ENCODE measurements at places on chromosomes 4 and X. TPM values are rescaled to one million over a fixed set of nuclear protein-coding genes. Genes with fewer than 3 reads are reported as not detected.

DNA sequence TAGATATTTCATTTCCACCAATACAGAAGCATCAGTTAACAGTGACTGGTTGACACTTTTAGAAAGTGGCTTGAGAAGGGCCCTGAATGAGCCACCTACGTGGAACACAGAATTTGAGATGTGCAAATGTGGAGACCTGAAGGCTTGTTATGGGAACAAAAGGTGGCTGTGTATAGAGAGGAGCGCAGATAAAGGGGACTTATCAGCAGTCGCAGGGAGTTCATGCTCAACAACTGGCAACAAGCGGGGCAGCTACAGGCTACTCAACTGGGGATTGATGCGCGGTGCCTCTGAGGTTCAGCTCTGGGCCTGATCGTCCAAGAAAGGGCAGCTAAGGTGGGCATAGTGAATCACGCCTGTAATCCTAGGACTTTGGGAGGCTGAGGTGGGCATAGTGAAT is 3.4 kb upstream of the FAM3A start:
- no peak overlapping the region for H3K4me3 ChIP-seq
- DNase-seq: no peak

The GYG2 gene
- 62.8 TPM for total RNA-seq

GRCh38 chrX:14922437-14922836 is 49.2 kb downstream of the MOSPD2 start:
- no peaks in the 10 kb centered on the region for H3K27me3 ChIP-seq
- H3K4me3 ChIP-seq: no peak overlapping the region
- H3K36me3 ChIP-seq: peaks cover 9% of the 10 kb centered on the region
- peaks cover under 1% of the 10 kb centered on the region for H3K4me1 ChIP-seq
- no peak overlapping the region for H3K27ac ChIP-seq

The UGT2B11 gene
- not detected for total RNA-seq

The IGSF1 gene
- total RNA-seq: 8.8 TPM

- no peak overlapping the region for H3K4me3 ChIP-seq
- no peaks in the 10 kb centered on the region for H3K27me3 ChIP-seq
- H3K36me3 ChIP-seq: peaks cover 3% of the 10 kb centered on the region
- no peak for DNase-seq
- no peak overlapping the region for H3K27ac ChIP-seq
These were observed 57.0 kb upstream of the LRAT start for GRCh38 chr4:154686838-154687237.

DNA sequence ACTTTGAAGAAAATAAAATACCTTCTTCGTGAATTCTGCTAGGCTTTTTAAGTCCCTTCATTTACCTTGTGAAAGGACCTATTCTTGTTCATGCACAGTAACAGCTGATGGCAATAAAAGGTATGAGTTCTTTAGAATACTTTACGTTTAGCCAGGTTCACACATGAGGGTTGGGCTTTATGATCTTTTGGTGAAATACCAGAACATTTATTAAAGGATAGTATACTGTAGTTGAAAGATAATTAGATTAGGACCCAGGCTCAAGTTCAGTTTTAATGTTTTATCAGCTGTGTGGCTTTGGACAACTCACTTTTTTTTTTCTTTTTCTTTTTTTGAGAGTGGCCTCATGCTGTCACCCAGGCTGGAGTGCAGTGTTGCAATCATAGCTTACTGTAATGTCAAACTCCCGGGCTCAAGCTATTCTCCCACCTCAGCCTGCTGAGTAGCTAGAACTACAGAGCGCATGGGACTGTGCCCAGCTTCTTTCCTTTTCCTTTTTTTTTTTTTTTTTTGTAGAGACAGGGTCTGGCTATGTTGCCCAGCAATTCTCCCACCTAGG is 28.2 kb upstream of the NEIL3 start:
- no peak for DNase-seq
- no peak overlapping the region for H3K4me3 ChIP-seq
- peaks cover 15% of the 10 kb centered on the region for H3K4me1 ChIP-seq

DNA sequence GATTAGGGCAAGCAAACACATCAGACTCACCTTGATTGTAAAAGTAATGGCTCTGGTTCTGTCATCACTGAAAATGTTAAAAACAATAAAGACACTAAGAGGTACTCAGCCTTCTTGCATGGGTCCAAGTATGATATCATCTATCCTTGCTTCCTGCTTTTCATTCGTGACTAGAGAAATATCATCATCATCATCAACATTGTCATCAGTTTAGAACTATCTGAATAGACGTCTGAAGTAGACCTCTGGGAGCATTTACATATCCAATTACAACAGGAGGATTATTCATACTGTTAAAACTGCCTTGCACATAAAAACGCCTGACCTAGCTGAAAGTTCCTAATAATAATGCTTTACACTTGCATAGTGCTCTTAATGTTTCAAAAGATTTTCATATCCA is 9.8 kb upstream of the FRAS1 start:
- H3K27me3 ChIP-seq: peaks cover 2% of the 10 kb centered on the region
- no peak overlapping the region for H3K27ac ChIP-seq
- H3K36me3 ChIP-seq: no peaks in the 10 kb centered on the region
- no peak for DNase-seq
- H3K4me3 ChIP-seq: no peak overlapping the region

DNA sequence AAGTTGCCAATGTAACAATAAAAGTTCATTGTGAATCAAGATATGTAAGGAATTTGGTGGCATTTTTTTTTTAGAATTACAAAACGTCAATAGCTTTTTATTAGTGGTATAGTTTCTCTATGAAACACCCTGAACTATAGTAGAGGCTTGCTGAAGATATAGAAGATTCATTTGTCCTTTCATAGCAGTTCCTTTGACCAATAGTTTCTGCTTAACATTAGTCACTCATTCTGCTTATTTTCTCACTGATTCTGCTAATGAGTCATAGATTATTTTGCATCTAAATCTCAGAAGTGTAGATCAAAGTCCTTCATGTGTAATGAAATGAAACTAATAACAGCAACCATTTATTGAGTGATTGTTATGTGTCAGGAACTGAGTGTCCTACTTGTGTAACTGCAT is 205.0 kb upstream of the TET2 start:
- H3K27ac ChIP-seq: no peak overlapping the region
- no peak for DNase-seq
- peaks cover 4% of the 10 kb centered on the region for H3K27me3 ChIP-seq
- H3K4me3 ChIP-seq: no peak overlapping the region

The SEC31A gene
- 303 TPM for total RNA-seq

The CABS1 gene
- total RNA-seq: 1.2 TPM

GRCh38 chrX:50002067-50002714 is 79.8 kb downstream of the CLCN5 start:
- no peaks in the 10 kb centered on the region for H3K36me3 ChIP-seq
- no peak overlapping the region for H3K4me3 ChIP-seq
- no peak for DNase-seq
- H3K27ac ChIP-seq: no peak overlapping the region
- peaks cover 6% of the 10 kb centered on the region for H3K4me1 ChIP-seq

The FDCSP gene
- total RNA-seq: 0.75 TPM

- peaks cover 8% of the 10 kb centered on the region for H3K27me3 ChIP-seq
- peak overlapping the region; percentile 95 for H3K27ac ChIP-seq
- peaks cover 16% of the 10 kb centered on the region for H3K4me1 ChIP-seq
- H3K4me3 ChIP-seq: peak overlapping the region; percentile 95
These were observed 543 bp downstream of the ELF2 start for GRCh38 chr4:139176302-139177048.
